Activated T-helper 1 cell treated with Interleukin-2 at 50 U/mL for 16 hours (primary cell): ENCODE measurements at places on chromosomes 6 and 20.

DNA sequence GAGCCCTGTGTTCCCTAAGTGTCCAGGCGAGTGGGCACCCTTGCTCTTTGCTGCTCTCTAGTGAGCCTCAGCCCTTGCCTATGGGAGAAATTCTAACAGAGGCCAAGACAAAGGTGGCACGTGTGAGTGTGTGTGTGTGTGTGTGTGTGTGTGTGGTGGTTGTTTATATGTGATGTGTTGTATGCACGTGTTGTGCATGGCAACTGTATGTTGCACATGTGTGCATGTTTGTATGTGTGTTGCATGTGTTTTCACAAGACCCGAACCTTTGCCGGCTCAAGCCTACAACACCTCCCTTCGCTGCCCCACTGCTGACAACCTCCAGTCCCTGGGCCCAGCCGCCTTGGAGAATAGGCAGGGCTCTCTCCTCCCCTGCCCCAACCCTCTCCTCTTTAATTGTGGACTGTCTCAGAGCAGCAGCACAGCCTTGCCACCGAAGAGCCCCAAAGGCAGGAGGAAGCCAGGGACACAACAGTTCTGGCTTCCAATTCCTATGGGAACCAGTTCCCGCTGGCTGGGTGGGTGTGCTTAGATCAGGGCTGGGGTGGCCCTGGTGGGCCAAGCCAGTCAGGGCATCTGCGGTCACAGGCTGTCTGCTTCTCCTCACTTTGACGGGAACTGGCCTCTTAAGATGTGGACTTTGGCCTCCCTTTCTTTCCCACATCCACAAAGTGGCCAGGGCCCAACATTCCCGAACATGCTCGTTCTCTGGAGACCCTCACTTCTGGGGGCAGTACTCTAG is 2.7 kb downstream of the KCNK16 start:
- DNase-seq = no peak

- no peak for DNase-seq
These were observed 23.0 kb downstream of the IL17F start for GRCh38 chr6:52221302-52221701.

DNA sequence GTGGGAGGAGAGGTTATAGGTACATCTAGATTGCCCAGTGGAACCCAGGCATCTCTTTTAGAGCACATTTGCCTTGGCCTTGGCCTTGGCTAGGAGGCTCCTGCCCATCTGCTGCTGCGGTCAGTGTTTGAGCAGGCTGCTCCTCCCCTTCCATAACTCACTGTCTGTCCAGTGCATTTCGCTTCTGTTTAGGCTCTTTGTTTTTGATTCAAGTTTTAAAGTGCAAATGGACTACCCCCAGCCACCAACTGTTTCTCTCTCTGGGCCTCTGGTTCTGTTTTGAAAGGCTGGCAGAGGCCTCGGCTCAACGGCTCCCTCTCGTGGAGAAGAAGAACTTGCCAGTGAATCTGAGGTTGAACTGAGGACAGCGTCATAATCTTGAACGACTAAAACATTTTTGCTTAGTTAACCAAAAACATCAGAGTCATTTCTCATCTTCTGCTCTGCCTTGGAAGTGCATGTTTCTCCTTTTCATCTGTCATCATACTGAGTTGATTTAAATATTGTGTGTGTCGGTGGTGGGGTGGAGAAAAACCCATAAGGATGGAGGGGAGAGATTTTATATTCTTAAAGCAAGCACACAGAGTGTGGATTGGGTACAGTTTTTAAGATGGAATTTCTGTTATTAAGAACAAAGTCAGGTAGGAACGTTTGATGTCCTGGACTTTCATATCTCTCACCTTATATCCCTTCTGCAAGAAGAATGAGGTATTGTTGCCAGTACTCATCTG is 171.4 kb downstream of the DTNBP1 start:
- DNase-seq = peak; percentile 47

GRCh38 chr6:131060311-131060710 is 2.7 kb downstream of the EPB41L2 start:
- no peak for DNase-seq

- DNase-seq = no peak
These were observed 257.7 kb upstream of the MARCKS start for GRCh38 chr6:113599444-113599843.

DNA sequence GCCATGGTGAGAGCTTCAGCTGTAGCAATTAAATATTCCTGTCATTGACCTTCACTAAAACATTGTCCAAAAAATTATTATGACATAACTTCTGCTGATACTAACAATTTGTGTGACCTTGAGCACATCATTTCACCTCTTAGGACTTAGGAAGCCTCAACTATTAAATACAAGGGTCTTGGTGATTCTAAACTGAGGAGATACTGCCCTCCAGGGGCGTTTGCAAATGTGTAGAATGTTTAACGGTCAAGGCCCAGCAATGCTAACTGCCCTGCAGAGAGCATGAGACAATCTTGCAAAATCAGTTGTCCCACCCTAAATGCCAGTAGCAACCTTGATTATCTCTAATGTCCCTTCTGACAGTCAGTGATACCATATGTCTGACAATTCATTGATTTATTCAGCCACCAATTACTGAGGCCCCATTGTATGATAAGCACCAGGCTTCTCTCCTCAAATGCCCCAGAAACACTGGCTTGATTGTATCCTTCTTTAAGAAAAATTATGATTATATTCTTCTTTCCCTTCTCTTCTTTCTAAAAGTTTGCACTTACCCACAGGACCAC is 284.1 kb upstream of the PLN start:
- DNase-seq = no peak

DNA sequence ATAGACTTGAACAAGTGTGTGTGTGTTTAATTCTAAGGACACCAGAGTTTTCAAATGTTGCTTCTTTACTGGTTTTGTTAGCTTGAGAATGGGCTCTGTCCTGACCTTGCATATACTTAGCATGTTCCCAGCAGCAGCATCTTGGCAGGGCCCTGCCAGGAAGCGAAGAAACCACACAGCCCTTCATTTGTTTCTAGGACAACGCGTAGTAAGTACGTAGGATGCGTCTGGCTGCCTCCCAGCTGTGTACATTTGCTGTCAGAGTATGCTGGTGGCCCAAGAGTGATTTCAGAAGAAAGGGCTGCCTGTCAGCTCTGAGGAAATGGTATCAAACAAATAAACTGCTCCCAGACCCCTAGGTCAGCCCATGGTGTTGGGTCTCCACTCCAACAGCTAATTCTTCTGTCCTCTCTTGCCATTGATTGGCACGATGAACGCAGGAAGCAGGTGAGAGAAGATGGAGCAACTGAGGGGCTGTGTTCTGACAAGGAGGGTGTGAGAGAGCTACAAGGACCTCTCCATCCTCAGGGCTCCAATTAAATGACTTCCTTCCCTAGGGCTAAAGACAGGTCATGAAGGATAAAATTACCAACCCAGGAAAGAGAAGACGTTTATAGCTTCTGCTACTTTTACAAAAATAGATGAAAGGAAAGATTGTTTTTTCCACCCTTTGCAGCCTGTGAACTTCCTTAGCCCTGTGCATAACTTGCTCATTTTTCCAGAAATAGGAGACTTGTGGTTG is 55.9 kb upstream of the HDDC2 start:
- DNase-seq = no peak

DNA sequence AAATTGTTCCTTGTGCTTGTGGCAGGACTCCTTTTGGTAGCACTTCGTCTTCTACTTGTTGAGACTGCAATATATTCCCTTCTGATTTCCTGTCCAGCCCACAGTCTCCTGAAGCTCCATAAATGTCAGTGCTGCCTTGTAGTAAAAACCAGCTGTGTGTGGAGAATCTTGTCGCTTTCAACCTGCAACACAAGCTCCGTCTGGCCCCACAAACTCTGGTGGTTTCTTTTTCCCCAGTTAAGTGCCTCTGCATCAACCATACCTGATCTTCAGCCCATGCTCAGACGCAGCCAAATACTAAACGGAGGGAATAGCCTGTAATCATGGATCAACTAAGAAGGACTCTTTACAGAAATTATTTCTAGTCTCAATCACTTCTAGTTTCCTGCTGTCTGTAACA is 1133.3 kb upstream of the ADGRB3 start:
- no peak for DNase-seq

DNA sequence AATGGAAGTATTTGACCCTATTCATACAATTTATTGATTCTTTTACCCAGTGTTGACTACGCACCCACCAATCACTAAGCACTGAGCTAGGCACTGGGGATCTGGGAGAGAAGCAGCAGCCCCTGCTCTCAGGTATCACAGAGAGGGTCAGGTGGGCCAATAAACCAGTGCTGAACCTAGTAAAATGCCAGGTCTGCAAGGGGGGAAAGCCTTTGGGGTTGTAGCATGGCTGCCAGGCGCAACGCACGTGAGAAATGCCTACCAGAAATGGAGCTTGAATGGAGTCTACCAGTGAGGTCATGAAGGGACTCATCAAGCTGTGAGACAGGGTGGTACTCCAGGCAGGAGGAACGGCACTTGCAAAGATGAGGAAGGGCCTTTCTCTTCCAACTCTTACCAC is 313.6 kb downstream of the GMDS start:
- DNase-seq = no peak

DNA sequence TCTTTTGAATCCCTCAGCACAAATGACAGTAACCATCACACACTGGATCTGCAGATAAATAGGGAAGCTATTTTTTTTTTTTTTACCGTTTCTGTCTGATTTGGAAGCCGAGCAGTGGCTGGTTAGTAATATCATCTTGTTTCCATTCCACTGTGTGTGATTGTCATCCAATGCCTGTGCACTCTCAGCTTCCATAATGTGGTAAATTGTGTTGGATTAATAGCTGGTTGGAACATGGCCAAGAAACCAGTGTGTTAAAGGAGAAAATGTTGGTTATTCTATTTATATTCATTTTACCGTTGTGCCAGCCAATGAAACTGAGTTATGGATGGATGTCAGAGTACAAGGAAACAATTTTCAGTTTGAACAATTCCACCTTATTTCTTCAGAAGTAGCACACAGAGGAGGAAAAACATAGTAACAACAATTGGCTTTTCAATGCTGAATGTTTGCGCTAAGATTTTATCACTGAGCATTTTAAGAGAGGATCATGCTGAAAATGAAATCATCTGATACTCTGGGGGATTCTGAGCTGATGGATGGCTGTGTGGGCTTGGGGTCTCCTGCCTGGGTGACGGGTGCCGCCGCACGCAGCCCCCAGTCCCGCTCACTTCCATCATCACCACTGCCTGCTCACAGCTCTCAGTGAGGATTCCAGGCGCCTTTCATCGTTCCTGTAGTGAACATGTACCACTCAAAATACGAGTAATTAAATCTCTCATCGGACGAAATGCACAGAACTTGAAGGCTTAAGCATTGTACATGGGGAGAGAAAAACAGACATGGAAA is 40.7 kb upstream of the EXOC2 start:
- no peak for DNase-seq

- no peak for DNase-seq
These were observed 199.4 kb upstream of the THBS2 start for GRCh38 chr6:169452869-169453620.

- no peak for DNase-seq
These were observed 995 bp upstream of the GSTA4 start for GRCh38 chr6:52995913-52996645.

- no peak for DNase-seq
These were observed 3.0 kb downstream of the GLP1R start for GRCh38 chr6:39051399-39052122.

GRCh38 chr6:12957321-12958051 is 240.9 kb downstream of the PHACTR1 start:
- no peak for DNase-seq

GRCh38 chr20:22819784-22820183 is 215.3 kb upstream of the SSTR4 start:
- DNase-seq = no peak

DNA sequence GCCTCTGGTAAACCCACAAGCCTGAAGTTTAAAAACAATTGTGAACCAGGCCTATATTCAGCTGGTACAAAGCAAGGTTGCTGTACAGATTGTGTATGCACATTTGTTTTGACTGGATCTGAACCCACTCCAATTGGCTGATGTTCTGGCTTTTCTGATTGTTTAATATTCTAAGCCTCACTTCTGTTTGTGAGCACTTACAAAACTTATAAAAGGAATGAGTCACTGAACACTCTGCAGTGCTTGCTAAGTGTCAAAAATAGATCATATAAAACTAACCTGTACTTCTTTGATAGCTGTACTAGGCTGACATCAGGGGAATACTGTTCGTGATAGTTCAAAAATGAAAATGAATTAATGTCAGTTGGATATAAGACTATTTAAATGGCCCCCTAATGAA is 12.1 kb downstream of the COL21A1 start:
- no peak for DNase-seq

GRCh38 chr6:63732336-63732735 is 96.7 kb downstream of the PHF3 start:
- no peak for DNase-seq

GRCh38 chr6:140077827-140078560 is 703.5 kb upstream of the CITED2 start:
- DNase-seq = no peak

DNA sequence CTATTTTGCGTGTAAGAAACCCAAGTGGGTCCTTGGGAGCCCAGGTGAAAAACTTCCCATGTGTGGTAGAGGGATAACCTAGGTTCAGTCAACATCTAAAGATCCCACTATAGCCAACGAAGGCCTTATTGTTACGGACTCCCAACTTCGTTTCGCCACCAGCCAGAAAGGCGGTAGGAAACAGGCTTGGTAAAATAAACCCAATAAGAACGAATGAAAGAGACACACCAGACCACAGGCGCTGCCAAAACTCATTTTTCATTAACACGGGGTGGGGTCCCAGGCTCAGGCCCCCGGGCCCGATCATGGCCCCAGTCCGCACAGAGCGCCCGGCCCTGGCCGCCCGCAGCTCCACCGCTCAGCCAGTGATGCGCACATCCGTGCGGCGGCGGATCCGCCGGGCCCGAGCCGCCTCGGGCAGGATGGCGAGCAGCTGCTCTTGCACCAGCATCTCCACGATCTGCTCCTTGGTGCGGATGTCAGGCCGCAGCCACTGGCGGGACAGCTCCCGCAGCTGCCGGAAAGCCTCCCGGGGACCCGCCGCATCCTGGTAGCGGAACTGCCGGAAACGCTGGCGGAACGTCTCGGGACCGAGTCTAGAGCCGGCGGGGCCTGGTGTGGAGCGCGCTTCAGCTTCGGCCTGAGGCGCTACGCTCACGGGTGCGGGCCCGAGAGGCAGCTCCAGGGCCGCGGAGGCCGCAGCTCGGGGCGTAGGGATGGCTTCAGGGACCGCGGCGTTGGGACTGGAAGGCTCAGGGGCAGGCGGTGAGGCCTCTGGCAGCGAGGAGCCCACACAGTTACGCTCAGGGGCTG is 709 bp downstream of the SCAND1 start:
- DNase-seq = peak; percentile 61

DNA sequence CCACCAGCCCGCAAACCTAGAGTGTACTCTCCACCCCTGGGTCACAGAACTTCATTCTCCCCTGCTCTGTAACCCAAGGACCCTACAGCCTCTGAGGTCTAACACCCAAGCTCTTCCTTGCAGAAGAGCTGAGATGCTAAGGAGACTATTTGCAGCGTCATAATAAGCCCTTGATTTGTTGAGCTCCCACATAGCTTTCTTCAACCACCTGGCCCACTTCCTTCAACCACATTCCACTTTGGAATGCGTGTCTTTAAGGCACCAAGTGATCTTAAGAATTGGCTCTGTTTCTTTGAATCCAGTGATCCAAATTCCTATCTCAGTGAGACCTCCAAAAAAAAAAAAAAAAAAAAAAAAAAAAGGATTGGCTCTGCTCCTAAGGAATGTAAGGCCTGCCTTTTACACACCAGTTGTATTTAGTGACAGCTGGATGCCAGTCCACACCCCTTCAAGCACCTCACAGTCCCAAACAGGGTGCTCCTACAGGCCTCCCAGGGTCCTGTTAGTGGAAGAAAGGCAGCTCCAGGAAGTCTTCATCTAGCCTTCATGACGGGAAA is 106.2 kb downstream of the UBE3D start:
- DNase-seq = no peak

GRCh38 chr6:15343490-15344191 is 97.8 kb downstream of the JARID2 start:
- no peak for DNase-seq

- DNase-seq = no peak
These were observed 2.4 kb upstream of the PFDN4 start for GRCh38 chr20:54205450-54205849.
